Esophagus squamous epithelium (tissue), 5 donors: ENCODE measurements at places on chromosomes 11 and 22.

- no peak for DNase-seq
These were observed 1375.1 kb upstream of the TENM4 start for GRCh38 chr11:80815752-80816453.

GRCh38 chr11:103358251-103358650 lies 249.0 kb downstream of the DYNC2H1 start:
- no peak for DNase-seq

DNA sequence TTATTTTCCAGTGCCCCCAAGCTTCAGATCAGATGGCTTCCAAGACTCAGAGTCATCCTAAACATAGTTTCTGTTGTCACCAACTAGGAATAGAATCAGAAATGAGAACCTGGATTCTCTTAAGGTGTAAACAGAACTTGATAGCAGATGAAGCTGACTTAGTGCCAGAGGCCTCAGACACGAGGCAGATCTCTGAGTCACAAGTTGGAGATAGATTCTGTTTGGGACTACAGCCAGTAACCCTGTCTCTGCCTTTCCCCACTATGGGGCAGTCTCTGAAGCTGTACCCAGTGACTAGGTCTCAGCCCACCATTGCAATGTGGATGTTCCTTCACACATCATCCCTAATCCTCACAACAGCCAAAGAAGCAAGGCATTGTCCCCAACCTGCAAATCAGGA lies 25.4 kb downstream of the NEU3 start:
- DNase-seq: no peak

GRCh38 chr11:8988329-8989234 lies 15.2 kb downstream of the NRIP3 start:
- DNase-seq: no peak

DNA sequence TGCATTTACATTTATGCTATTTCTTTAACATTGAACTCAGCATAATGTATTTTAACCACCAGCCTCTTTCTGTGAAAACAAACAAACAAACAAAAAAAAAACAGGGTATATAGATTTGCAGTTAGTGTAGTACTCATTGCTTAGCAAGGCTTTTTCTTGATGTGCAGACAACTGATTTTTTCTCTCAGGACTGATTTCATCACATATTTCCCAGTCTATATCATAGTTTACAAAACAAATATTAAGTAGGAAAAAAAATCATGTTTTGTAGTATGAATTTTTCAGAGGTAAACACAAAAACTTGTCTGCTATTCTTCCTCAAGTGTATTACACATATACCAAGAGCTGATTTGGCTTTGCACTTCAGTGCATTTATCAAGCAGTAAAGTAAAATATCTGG lies 123.0 kb downstream of the PDE3B start:
- DNase-seq: no peak

DNA sequence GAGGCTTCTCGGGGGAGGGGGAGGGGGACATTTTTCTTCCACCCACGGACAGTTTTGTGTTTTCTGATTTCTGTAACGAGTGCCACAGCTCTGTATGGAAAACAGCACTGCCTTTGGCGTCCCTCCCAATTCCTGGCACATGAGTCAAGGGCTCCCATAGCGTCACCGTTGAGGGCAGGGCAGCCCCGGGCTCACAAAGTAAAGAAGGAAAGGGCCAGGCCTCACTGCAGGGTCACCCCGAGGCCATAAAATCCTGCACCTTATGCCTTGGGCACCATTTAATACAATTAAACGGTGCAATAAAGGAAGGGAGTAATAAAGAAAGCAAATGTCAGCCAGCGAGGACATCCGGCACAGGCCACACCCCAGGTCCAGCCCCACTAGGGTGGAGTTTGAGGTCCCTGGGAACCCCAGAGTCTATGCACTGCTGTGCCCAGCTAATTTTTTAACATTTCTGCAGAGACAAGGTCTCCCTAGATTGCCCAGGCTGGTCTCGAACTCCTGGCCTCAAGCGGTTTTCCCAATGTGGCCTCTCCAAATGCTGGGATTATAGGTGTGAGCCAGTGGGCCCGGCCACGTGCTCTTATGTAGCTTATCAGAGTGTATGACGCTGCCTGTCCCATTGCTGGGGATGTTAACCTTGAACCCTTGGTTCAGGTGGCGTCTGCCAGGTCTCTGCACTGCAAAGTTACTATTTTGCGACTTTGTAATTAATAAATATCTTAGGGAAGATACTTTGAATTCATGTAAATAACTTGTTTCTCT lies 13.6 kb upstream of the MUC2 start:
- no peak for DNase-seq

DNA sequence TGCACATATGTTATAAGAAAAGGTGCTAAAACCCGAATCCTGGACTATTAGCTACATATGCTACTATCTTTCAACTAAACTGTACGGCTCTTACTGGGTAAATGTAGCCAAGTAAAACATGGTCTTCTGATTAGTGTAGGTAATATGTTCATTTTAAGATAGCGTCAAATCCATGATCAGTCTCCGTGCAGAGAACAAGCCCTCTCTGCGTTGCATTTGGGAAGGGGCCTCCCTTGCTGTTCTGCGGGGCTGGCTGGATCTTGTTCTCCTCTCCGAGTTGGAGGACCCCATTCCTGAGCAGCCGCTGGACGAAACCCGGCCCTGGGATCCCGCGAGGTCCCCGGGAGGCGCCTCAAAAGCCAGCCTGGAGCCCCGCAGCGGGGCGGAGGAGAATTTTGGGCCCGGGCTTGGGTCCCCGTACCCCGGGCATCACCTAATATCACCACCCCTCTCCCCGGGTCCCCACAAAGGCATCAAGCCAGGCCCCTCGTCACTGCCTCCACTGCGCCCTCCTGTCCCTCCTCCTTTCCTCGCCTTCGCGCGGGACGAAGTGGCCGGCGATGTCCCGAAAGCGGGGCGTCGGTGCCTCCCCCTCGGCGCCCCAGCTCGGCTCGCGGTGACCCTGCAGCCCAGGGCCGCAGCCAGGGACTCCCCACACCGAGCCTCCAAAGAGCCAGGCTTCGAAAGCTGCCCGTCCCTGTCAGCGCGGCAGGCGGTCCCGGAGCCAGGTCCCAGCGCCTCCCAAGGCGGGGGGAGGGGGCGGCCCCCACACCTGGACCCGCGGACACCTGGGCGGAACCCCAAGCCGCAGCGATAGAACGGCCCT lies 54.5 kb upstream of the FBXO3 start:
- DNase-seq: no peak

DNA sequence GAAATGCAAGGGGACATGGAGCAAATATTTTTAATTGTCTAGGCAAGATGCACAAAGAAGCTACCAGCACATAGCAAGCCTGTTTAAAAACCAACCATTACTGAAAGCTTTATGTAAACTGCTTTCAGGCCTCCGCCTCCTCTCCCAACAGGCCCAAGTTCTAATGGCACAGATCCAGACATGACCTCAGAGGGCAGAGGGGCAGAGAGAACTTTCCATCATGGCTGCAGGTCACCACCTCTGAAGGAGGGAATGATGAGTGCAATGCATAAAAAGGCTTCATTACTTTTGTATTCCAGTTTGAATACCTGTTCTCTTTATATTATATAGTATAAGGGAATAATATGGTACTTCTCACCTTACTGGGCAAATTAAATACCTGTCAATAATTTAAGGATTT lies 15.2 kb downstream of the DDX17 start:
- no peak for DNase-seq

- no peak for DNase-seq
These were observed 19.0 kb downstream of the MICAL3 start for GRCh38 chr22:18005201-18005926.

DNA sequence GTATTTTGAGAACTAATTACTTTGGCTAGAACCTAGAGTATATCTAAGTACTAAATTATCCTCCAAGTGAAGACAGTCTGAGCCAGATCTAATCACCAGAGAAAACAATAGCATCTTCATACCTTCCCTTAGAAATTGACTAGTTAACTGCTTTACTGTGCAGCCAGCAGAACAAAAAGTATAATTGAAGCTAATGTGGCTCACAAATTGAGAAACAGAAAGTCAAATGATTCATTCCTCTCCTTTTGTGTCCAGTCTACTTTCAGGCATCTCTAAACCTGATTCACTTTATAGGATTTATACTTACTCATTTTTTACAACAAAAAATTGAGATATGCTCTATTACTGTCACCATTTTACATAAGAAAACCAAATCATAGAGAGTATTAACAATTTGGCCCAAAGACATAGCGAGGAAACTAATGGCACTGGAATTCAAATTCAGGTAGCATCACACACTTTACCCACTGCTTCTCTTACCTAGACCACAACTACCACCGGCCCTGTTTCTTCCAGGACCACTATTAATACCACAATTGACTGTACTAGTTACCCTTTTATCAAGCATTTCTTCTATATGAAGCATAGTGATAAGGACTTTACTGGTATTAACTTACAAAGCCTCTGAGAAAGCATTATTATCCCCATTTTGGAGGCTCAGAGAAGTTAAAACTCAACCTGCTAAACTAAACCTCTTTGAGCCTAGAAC lies 1402.6 kb upstream of the TENM4 start:
- no peak for DNase-seq

DNA sequence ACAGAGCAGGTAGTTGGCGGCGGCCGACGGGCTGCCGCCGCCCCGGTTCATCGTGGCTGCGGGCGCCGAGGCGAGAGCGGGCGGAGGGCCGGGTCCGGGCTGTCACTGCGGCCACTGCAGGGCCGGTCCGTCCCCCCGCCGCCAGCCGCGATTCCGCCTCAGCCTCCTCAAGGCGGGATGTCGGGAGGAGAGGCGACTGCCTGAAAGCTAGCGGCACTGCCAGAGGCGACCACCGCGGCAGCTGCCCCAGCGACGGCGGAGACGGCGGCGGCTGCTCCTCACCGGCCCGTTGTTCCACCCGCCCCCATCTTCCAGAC lies 234 bp downstream of the SESN3 start:
- no peak for DNase-seq

- DNase-seq: no peak
These were observed 88.1 kb downstream of the MN1 start for GRCh38 chr22:27713461-27713860.

DNA sequence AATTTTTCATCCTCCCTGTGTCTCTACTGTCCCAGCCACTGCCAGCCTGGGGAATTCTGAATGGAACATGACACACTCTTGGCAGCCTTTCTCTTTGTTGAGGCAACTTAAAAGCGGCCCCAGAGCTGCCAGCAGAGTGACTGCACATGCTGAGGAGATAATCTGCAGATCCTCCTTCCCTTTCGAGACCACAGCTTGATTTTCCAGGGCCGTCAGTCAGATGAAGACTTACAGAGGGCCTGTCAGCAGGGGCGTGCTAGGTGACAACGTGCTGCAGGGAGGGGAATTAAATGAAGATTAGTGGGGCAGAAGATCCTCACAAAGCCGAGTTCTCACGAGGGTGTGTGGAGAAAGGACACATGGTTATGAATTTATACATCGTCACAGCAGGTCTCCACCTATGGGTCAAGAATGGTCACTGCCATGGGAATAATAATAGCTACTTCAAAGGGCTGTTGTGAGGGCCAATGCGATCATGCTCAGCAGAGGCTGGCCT lies 193.5 kb upstream of the PITPNB start:
- no peak for DNase-seq

GRCh38 chr22:32947573-32947972 lies 110.6 kb downstream of the SYN3 start:
- no peak for DNase-seq

DNA sequence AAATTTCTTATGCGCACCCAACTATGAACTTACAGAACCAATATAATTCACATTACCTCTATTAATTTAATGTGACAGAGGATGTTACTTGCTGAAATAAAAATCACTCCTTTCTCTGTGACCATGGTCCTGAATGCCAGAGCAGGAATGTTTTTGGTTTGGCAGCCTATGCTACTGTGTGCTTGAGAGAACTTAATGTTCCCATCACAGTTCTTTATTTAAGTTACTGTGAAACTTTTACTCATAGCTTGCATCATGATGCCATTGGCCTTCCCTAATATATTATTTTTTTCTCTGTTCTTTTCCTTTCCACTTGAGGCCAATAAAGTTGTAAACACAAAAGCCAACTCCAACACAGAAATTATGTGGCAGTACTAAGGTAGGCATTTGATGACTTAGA lies 142.2 kb downstream of the FAM76B start:
- DNase-seq: no peak

GRCh38 chr11:46222490-46223251 lies 54.8 kb upstream of the CREB3L1 start:
- DNase-seq: no peak

- DNase-seq: no peak
These were observed 62.5 kb upstream of the PPARA start for GRCh38 chr22:46087816-46088277.

- no peak for DNase-seq
These were observed 2.8 kb downstream of the AMPD3 start for GRCh38 chr11:10457901-10458300.

DNA sequence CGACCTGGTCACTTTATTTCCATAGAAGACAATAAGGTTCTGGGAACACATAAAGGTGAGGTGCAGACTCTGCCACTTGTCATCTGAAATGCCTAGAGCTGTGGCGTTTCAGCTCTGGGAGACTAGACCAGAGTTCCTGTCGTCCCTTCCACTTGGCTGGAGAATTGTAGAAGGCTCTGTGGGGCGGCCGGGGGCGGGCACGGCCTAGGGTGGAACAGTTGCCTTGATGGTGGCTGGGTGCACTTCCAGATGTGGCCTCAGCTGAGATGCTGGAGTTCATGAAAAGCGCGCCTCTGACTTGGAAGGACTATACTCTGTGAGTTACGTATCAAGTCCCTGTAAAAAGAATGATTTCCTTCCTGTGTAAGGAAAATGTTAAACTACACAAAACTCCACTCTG lies 16.8 kb downstream of the TRMU start:
- no peak for DNase-seq

DNA sequence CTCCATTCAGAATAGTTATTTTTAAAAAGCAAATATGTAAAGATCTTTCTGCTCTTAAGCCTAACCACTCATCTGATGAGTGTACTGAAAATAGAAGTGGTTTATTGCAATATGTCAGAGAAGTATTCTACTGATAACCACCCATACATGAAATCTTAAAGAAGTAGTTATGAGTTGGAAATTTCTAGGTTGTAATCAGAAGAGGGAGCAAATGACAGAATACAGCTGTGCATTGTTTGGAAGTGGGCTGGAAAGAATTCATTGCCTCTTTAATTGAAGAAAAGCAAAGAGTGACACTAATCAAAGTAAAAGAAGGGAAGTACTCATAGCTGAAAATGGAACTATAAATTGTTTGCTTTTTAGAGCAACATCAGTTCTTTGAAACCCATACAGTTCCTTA lies 39.4 kb downstream of the FDX1 start:
- no peak for DNase-seq

DNA sequence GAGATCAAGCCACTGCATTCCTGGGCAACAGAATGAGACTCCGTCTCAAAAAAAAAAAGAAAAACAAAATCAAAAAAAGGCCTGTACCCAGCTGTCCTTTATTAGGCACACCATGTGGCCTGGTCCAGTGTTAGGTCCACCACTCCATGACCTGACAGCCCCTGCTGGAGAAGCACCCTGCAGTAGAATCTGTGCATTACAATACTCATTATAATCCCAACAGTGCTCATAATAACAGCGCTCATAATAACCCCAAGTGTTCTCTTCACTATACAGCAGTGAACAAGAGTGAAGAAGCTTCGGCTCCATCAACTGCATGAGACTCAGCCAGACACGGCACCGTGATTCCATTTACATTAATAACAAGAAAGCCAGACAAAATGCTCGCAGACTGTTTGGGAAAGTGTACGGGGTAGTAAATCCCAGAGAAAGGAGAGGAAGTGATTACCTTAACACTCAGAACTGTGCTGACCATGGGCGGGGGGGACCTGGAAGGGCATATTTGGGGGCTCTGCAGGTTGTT lies 8.9 kb upstream of the EHD1 start:
- no peak for DNase-seq

- no peak for DNase-seq
These were observed 78.4 kb downstream of the ETS1 start for GRCh38 chr11:128508770-128509510.
